ENCODE measurements at places on chromosomes 3 and 15. TPM values are rescaled to one million over a fixed set of nuclear protein-coding genes. Genes with fewer than 3 reads are reported as not detected.

Gene GPR15
- not detected for total RNA-seq

Gene MST1R
- total RNA-seq: 60.3 TPM

Gene NAALADL2
- 4.4 TPM for total RNA-seq

Gene TMA7
- total RNA-seq: 173 TPM

Gene PLA1A
- total RNA-seq: not detected

Gene CEMIP
- 7.3 TPM for total RNA-seq

Gene RNF7
- 27.7 TPM for total RNA-seq

Gene TFRC
- total RNA-seq: 253 TPM

Gene ITGA11
- total RNA-seq: not detected

Gene LRRC28
- total RNA-seq: 13.4 TPM

Gene NTRK3
- not detected for total RNA-seq

Gene GOLGA8J
- not detected for total RNA-seq

Gene EPHA3
- not detected for total RNA-seq

Gene SLC35G2
- 1.3 TPM for total RNA-seq

Gene SCG5
- total RNA-seq: 0.37 TPM

Gene SETD5
- total RNA-seq: 27.3 TPM

Gene ZNF501
- 4.8 TPM for total RNA-seq

Gene LCTL
- total RNA-seq: not detected

Gene TLR9
- not detected for total RNA-seq

Gene AGBL1
- total RNA-seq: not detected

Gene OSTN
- not detected for total RNA-seq

Gene CKMT1A
- 1.9 TPM for total RNA-seq

Gene TGM5
- total RNA-seq: not detected

Gene SYNM
- not detected for total RNA-seq

Gene MESP1
- 0.71 TPM for total RNA-seq

Gene REC114
- total RNA-seq: not detected

Measured in HT-29 (cell line).